Stimulated activated CD4-positive, alpha-beta T cell treated with anti-CD3 and anti-CD28 coated beads, Interleukin-12 subunit alpha, Interleukin-12 subunit beta, amount 100 ng/mL, for 48 hours (primary cell): ENCODE measurements at places on chromosomes 16 and 17.

GRCh38 chr16:87707714-87708580, 57.8 kb downstream of the KLHDC4 start:
- DNase-seq, result no peak

GRCh38 chr16:3824121-3824795, 56.3 kb downstream of the CREBBP start:
- no peak for DNase-seq

- DNase-seq, result no peak
Measured at GRCh38 chr17:8725881-8726876, 18.5 kb downstream of the CCDC42 start.

DNA sequence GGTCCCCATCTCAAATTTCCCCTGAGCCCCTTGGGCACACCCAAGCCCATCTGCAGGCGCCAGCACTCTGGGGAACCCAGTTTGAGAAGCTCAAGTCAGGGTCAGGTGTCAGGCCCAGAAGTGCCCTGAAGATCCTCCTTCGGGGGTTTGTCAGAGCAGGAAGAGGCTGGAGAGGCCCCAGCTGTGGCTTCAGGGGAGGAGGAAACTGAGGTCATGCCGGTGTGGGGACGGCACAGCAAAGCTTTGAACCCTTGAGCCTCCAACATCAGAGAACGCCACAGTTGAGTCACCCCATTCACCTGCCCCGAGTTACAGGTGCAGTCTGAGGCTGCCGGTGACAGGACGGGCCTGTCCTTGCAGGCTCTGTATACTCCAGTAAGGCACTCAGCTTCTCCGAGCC, 140.2 kb upstream of the CIBAR2 start:
- no peak for DNase-seq

DNA sequence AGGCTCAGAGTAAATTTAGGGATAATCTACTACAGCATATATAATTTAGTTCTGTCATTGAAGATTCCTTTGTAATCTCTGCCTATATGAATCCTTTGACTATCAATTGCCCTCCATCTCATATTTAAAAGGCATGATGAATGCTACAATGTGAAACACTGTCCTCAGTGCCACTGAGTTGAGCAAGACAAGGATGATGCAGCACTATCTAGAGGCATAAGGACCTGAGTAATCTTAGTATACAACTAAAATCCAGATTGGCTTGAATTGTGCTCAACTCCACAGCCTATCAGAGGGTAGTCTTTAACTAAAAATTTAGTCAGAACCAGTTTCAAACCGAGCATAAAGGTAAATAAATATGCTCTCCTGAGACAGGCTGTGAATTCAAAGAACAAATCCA, 11.6 kb upstream of the STRADA start:
- no peak for DNase-seq

GRCh38 chr16:2514333-2515179, 804 bp downstream of the ATP6V0C start:
- DNase-seq, result no peak

DNA sequence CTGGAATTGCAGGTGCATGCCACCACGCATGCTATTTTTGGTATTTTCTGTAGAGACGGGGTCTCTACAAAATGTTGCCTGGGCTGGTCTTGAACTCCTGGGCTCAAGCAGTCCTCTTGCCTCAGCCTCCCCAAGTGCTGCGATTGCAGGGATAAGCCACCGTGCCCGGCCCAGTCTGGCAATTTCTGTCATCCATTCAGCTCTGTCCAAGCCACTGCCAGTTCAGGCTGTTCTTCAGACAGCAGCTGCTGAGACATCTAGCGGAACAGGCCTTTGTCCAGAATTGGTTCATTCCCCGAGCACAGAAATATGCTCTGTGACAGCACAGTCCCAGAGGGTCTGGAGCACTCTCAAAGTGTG, 5.4 kb downstream of the SLC47A1 start:
- no peak for DNase-seq

DNA sequence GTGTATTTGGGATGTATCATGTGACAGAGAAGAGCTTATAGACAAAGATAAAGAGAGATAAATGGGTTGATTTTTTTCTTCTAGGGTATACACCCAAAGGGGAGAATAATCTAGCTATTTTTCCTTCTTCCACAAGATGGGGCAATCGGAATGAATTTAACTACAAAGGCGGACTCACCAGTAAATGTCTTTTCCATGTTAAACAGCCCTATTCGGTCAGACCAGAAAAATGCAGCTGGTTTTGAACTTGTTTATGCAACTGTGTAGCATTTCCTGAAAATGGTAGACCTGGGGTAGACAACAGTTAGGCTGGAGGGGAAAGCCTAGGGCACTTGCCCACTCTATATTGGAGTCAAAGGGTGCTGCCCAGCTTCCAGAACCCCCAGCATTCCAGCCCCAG, 477.1 kb downstream of the TOX3 start:
- no peak for DNase-seq

GRCh38 chr17:57935833-57936807, 19.1 kb downstream of the CUEDC1 start:
- no peak for DNase-seq

- DNase-seq, result no peak
Measured at GRCh38 chr17:27038676-27039075, 255.2 kb upstream of the WSB1 start.

- DNase-seq, result no peak
Measured at GRCh38 chr16:89193576-89194293, 6.6 kb downstream of the SLC22A31 start.

DNA sequence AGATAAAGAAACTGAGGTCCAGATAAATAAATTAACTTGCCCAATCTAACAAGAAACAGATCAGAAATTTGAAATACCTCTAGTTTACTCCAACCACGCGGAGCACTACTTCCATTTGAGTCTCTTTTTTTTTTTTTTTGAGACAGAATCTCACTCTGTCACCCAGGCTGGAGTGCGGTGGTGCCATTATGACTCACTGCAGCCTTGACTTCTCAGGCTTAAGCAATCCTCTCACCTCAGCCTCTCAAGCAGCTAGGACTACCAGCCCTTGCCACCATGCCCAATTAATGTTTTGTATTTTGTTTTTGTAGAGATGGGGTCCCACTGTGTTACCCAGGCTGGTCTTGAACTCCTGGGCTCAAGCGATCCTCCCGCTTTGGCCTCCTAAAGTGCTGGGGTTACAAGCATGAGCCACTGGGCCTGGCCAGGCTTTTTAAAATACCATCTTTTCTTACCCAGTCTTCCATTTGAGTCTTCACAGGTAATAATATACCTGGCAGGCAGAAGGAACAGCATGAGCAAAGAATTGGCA, 3.3 kb upstream of the NACA2 start:
- DNase-seq, result no peak

GRCh38 chr17:77456951-77457548, 316.3 kb downstream of the SEC14L1 start:
- DNase-seq, result no peak

DNA sequence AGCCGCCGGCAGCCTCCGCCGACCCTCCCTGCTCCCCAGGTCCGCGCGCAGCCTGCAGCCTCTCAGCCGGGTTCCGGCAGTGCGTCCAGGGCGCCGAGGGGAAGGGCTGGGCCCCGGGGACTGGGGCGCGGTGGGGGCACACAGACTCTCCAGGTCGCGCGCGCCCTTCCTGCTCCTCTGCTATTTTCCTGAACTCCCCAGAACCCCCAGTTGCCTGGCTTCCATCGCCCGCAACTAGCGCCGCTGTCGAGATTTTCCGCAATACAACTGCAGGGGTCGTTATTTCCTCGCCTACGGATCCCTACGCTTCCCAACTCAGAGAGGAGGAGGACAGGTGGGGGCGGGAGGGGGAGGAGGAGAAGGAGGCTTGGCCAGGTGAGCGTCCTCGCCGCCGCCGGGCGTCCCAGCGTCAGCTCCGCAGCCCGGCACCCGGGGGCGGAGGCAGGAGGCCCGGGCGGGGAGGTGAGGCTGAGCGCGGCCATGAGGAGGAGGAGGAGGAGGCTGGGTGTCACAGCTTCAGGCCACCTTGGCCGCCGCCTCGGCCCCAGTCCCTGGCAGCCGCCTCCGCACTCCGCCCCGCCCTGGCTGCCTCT, at the start of gene CA10:
CA10 (minus strand) TSS at position 265 of the 593 bp plus-strand sequence.
- DNase-seq, result no peak

- DNase-seq, result no peak
Measured at GRCh38 chr16:75105306-75106061, 11.1 kb downstream of the LDHD start.

DNA sequence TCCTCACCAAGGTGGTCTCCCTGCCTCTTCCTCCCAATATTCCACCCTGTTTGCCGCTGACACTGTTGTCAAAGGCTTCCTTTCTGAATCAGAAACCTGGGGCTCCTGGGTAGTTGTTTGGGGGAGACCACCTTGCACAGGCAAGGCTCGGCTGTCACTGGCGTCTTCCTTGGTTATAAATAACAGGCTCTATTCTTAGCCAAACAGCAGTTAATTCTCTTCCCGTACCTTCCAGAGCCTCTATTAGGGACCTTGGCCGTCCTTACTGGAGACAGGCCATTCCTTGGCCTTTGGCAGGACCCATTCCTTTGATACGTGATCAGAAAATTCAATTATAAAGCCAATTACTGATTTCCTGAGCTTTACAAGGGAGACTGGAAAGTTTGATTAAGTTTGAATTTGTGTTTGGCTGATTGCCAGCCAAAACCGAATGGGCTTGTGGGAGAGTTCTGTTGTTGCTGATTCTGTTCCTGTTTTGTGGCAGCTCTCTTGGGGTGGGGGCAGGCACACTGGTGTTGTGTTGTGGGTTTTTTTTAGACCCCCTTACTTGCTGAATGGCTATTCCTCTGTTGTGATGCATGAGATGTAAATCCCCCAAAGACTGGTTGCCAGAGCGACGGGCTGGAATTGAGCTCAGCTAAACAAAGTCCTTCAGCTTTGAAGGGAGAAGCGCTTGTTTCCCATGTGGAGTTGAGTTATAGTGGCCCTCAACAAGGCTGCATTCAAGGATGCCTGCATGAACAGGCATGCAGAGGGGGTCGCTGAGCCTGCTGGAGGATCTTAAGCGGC, 104.6 kb downstream of the GNAO1 start:
- DNase-seq, result no peak
